Cerebellar nuclear complex (tissue), 1 donor: ENCODE measurements at places on chromosomes 7 and 10.

DNA sequence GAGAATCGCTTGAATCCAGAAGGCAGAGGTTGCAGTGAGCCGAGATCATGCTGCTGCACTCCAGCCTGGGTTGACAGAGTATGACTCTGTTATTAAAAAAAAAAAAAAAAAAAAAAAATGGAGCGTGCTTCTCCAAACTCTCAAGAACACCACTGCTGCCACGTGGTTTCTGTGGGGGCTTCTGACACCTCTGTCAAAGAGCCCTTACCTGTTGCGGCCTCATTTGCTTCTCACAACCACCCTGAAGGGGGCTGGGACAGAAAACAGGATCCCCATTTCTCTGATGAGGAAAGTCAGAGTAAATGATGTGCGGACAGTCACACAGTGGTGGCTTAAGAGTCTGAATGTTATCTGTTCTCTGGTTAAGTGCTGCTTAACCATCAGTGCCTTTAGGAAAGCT lies 95.3 kb downstream of the RNF216 start:
- no peak for DNase-seq

DNA sequence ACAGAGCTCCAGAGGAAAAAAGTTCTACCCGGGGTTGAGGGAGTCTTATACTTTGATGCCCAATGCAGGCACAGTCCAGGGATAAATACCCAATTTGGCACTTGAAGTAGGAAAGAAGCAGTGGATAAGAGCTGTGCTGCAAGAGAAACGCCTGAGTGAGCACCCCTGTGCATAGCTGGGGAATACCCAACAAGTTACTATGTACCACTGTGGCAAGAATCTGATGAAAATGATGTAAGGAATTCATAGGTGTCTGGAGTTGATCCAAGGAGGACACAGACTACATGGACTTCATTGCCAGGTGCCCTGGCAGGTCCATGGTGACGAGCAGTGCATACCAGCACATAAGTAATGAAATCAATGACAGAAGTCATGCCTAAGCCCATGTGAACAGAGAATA lies 183.7 kb upstream of the FEZF1 start:
- no peak for DNase-seq

DNA sequence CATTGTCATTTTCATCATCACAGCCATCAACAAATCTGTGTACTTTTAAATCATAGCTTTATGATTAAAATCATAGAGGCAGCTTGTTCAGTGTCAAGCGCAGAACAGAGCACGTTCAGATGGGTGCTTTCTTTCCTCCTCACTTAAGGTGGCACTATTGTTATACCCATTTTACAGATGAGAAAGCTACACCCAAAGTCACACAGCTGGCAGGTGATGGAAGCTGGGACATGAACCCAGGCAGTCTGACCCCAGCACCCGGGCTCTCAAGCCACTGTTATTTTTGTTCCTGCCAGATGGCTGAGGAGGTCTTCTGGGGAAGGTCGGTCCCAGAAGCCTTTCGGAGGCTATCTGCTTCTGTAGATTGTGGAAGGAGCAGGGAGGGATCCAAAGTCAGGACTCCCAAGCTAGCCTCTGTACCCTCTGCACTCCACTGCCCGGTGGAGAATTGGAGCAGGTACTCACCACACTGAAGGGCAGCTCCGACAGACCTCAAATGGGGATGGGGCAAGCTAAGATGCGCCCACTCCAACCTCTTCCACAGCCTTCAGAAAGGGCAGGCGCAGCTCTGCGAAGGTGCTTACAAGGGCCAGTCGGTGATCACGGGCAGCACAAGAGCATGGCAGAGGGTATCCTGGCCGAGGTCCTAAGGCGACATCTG lies 610 bp downstream of the AVPI1 start:
- no peak for DNase-seq

DNA sequence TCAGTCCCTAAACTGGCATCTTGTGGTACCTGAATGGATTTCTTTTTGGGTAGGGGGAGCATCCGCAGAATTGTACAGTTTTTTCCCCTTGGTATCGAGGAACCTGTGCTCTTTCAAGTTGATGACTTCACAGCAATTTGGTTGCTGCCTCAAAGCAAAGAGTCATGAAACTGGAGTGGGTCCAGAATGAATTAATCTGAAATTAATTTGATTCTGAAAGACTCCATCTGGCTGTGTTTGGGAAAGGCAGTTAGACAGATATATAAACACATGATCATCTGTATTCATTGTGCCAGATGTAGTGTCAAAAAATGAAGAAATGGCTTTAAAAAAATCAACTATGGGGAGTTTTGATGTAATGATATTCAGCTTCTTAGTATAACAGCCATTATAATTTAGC lies 136.1 kb downstream of the CELF2 start:
- DNase-seq, result no peak

DNA sequence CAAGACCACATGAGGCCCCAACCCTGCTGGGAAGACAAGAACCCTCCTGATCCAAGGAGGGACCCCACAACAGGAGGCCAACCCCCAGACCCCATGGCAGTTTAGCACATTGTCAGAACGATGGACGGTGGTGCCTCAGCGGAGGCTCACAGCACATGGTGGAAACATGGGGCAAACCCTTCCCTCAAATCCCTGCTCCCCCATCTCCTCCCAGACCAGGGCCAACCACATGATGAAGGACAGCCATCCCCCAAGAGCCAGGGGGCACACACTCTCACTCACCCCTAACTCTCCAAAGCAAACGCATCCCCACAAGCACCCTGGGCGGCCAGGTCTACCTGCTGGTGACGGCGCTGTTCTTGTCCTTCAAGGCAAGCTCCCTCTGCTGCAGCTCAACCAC lies 83.9 kb downstream of the MAD1L1 start:
- DNase-seq, result no peak

DNA sequence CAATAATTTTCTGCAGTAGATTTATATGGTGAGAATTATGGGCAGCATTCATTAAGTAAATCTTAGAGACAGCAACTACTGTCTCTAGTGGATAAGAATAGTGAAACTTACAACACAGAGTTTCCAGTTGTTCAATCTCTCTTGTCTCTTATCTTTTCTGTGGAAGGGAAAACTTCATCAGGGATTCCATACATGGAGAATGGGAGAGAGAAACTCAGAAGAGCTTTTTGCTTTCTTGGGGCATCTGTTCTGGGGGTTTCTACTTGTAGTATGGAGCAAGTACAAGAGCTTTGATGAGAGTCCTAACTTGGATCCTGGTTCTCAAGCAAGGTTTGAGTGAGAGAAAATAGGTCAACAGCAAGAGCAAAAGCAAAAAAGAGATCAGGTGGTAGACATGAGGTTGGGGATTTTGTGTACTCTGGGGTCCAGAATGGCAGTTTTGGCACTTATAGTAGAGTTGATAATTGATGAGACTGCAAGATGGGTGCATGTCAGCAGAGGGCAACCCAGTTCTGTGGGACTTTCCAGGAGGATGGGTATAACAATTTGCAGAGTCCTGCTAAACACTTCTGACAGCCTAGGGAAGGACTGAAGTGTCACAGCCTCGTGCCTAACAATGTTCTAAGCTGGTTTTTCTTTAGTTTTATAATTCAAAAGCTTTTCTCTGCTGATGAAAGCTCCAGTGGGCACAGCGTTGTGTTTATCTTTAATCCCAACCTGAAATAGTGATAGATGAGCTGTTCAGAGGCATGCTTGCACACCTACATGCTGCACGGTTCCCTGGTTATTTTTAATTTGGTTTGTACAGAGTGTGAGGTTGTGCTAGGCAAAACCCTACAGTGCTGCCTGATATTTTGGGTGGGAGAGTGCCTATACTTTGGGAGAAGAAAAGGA lies 32.0 kb upstream of the STRIP2 start:
- no peak for DNase-seq

DNA sequence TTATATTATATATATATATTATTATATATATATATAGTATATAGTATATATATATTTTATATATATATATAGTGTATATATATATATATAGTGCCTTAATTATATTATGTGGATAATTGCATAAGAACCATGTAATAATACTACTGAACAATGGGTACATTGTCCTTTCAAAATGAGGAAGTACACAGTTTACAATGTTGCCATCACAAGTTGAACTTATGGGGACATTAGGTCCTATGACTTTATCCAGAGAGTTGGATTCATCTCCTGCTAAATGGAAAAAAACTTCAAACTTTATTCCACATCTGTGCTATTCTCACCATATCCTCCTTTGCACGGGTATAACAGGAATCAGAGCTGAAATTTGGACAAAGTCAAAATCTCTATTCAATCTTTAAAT lies 105.0 kb upstream of the AGR3 start:
- DNase-seq, result no peak

- DNase-seq, result no peak
These were observed 124.2 kb downstream of the GNAT3 start for GRCh38 chr7:80387634-80388193.
